NCI-H1417 (cell line): ENCODE measurements at places on chromosomes 5 and 9.

GRCh38 chr9:130493476-130493875 lies 48.7 kb downstream of the ASS1 start:
- DNase-seq = no peak

GRCh38 chr5:103801681-103802080 lies 239.1 kb upstream of the NUDT12 start:
- DNase-seq = no peak

- DNase-seq = no peak
Measured at GRCh38 chr5:163914910-163915309, 409.5 kb downstream of the MAT2B start.

- DNase-seq = no peak
Measured at GRCh38 chr9:8822667-8823025, 1023.1 kb upstream of the DMAC1 start.

DNA sequence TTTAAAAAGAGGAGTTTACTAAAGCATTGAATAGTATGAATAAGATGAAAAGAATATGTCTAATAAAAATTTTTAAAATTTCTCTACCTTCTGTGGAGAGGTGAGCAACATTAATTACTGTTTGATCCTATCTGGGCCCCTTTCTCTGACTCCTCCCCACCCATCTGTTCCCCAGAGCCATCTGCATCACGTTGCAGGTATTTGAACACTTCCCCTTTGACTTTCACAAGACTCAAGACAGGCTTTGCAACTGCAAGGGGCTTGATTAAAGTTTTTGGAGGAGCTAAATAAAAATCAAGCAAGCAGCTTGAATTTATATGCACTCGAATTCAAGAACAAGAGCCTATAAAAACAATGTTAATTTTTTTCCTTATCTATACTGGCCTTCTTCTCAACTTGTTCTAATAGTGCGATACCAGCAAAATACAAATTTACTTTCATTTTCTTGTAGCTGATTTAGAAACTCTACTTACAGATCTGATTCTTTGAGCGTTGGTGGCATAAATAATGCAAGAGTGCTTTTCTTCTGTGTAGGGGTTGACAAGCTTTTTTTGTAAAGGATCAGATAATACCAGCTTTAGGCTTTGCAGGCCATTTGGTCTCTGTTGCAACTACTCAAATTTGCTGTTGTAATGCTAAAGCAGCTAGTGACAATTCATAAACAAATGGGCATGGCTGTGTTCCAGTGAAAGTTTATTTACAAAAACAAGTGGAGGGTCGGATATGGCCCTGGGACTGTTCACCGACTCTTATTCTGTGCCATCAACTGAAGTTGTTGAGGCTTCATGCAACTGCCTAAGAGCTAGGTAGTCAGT lies 21.2 kb downstream of the TXNDC8 start:
- DNase-seq = no peak

DNA sequence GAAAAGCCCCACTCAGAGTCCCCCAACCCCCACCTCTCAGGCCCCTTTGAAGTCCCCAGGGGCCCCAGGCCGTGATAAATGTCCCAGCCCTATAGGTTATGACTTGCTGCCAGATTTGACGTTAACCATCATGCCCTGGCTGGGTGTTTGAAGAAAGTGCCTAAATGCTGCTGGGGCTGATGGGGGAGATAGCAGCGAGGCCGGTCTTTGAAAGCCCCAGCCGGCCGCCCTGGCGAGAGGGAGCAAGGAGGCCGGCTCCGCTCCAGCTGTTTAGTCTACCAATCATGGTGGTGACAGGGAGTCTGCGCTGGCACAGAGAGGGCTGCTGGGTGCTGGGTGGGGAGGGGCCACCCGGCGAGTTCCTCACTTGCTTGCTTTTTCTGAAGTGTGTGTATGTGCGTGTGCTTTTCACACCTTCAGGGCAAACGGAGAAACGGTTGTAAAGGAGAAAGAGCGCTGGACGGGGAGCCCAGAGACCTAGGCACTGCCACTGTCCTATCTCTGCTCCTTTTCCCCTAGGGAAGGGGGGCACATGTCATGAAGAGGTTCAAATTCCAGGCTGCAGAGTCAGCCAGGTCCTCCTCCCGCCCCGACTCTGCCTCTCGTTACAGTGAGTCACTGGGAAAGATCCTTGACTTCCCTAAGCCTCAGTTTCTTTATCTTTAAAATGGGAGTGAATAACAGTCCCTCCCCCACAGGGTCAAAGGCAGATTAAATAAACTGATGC lies 126.1 kb upstream of the HAND1 start:
- peak; percentile 57 for DNase-seq

- no peak for DNase-seq
Measured at GRCh38 chr9:90873422-90873821, 71.8 kb downstream of the SYK start.

DNA sequence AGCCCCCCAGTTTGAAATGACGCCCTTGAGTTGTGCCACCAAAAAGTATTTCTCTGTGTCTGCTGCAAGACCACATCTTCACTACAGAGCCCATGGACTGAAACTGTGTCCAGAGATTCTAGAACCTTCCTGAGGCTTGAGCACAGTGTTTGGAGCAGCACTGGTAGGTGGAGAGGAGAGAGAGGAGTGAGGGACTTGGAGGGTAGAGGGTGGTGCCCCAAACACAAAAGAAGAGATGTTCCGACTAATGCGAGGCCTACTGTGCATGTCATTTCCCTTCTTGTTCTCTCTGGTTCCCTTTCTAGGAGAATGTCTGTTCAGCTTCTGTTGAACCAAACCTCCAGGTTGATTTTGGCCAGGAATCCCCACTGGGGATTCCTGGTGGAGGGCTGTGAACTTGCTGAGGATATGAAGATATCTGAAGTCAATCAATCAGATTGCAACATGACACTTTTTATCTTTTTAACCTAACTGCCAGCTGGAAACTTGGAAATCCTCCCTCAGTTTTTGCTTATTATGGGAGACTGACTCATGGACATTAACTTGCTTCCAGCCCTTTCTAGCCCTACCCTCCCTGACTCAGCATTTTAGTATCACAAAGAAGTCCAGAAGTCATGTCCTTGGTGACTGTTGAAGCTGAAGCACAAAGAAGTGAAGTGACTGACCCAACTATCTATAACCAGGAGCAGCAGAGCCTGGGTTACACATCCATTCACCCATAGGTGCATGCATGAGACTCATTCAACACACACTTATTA lies 154.5 kb downstream of the NR3C1 start:
- DNase-seq = no peak

GRCh38 chr9:13027879-13028278 lies 251.6 kb downstream of the MPDZ start:
- no peak for DNase-seq

DNA sequence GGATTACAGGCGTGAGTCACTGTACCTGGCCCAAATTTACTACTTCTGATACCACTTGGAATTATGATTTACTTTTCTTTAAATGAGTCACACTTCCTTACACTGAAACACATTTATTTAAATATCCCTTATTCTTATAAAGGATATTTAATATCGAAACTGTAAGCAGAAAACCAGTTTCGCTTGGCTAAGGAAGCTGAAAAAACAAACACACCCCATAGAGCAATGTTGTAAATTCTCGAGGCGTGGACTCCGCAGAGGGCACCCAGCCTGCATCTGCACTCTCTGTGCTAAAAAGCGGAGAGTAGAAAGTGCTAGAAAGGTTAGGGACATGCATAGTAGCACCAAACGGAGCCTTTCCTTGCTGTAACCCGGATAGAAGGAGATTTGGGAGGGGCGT lies 86.5 kb downstream of the HMCN2 start:
- no peak for DNase-seq

- no peak for DNase-seq
Measured at GRCh38 chr5:145912019-145912418, 24.4 kb upstream of the SH3RF2 start.

- no peak for DNase-seq
Measured at GRCh38 chr9:29800821-29801220, 2227.5 kb upstream of the C9orf72 start.

DNA sequence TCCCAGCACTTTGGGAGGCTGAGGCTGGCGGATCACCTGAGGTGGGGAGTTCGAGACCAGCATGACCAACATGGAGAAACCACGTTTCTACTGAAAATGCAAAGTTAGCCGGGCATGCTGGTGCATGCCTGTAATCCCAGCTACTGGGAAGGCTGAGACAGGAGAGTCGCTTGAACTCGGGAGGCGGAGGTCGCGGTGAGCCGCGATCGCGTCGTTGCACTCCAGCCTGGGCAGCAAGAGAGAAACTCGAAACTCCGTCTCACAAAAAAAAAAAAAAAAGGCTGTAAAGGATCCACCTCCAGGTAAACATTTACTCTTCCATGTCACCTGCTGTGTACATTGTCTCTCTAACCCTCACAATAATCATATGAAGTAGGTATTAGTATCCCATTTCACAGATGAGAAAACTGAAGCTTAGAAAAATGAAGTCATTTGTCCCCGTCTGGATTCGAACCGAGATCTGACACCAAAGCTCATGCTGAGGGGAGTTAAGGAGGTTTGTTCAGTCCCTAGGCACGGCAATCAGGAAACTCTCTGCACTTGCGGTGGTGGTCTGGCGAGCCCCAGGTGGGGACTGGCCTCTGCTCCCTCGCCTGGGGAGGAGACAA lies 494 bp upstream of the DOCK2 start:
- no peak for DNase-seq

DNA sequence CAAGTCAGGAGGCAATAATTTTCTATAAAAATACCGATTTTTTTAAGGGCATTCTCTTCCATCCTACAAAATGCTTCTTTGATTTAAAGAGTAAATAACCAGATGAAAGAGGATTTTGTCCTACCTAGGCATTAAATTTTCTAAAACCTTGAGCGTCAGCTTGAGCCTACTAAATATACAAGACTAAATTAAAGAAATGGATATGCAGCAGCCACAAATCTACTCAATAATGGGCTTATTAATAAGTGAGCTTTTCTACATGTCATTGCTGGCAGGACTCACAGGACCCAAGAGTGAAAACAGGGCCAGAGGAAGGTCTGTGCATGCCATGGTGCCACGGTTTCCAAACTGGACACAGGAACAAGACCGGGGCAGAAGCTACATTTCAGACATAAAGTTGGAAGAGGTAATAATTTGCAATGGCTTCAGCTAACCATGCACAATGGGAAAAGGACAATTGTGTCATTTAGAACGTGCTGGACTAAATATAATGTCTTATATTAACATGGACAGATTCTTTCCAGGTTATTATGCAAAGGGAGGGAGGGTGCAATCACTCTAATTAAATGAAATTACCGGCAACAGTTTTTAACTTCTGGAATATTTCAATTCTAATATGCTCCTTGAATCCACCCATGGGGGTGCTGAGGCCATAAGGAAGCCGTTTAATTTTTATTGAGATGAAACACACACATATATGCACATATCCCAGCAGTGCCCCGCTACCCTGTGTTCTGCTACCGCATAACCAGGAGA lies 5.2 kb downstream of the WHRN start:
- no peak for DNase-seq

- DNase-seq = no peak
Measured at GRCh38 chr5:158543539-158544387, 556.0 kb downstream of the EBF1 start.

GRCh38 chr9:86183229-86184137 lies 76.0 kb downstream of the C9orf153 start:
- DNase-seq = no peak

- no peak for DNase-seq
Measured at GRCh38 chr5:125277494-125278154, 531.2 kb upstream of the ZNF608 start.

DNA sequence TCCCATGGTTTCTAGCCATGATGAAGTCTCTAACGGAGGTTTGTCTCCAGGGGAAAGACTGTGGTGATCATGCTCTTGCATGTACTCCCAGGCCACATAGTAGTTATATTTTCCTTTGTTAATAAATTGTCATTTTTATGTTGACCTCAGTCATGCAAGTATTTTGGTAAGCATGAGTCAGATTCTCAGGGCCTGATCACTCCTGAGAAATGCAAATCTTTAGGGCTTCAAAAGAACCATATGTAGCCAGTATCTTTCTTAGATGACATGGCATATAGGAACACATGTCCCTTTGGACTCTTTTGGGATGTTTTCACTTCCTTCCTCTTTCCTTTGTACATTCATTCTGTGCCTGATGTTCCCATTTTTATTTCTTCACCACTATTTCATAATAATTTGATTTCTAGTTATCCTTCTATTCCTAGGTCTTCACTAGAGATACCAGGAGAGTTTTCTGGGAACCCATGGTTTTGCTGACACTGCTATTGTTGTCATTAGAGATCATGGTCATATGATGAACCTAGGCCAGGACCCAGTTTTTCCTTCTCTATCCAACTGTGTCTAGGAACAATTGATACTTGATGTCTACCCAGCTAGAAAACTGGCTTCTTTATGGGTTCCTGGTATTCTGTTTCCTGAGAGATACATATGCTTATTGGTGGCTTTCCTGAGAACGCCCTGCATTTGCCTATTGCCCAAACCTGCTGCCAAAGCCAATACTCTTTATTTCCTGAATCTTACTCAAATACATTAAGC lies 248.1 kb upstream of the NREP start:
- no peak for DNase-seq

GRCh38 chr9:123157221-123157620 lies 111.2 kb downstream of the STRBP start:
- DNase-seq = no peak

- DNase-seq = no peak
Measured at GRCh38 chr9:8071445-8071798, 271.8 kb upstream of the DMAC1 start.

DNA sequence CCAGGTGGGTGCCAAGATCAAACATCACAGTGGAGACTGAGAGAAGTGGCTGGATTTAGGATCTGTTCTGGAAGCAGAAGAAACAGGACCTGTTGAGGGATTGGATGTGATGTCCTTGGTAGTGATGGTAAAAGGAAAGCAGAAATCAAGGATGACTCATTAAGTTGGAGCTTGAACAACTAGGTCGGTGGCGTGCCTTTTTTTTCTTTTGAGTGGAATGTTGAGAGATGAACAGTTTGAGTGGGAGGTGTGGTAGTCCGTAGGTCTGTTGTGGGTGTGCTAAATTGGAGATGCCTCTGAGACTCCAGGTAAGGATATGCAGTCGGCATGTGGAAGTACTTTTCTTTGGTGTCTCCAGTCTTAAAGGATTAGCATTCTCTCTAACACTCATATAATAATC lies 92.1 kb upstream of the IL12B start:
- no peak for DNase-seq

DNA sequence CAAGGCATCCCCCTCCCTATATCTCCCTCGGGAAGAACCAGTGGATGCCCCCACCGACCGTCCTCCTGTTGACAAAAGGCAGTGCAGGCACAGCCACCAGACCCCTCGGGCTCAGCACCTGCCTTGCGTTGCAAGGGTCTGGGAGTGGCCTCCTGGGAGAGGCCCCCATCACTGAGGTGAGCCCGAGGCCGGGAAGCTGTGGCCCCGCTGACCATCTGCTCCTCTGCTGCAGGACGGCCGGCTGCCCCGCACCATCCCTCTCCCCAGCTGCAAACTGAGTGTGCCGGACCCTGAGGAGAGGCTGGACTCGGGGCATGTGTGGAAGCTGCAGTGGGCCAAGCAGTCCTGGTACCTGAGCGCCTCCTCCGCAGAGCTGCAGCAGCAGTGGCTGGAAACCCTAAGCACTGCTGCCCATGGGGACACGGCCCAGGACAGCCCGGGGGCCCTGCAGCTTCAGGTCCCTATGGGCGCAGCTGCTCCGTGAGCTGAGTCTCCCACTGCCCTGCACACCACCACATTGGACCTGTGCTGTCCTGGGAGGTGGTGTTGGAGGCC lies 23.3 kb upstream of the SUSD3 start:
- DNase-seq = no peak
